ENCODE measurements at places on chromosomes 7 and 10.

DNA sequence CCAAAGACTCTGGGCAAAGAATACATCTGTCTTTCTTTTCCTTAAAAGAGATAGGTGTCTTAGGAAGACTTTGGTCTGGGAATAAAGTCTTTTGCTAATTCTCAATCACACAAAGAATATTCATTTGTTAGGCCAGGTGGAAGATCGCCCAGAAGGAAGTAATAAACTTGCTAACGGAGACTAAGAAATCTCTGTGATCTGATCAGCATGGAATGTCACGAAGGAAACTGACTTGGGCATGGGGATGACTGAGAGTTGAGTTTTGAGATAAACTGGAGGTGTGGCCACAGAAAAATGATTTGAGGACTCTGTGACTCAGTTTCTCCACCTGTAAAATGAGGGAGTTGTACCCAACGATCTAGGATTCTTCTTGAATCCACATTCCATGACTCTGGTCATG, 161.1 kb upstream of the SVIL start:
- no peak for DNase-seq

DNA sequence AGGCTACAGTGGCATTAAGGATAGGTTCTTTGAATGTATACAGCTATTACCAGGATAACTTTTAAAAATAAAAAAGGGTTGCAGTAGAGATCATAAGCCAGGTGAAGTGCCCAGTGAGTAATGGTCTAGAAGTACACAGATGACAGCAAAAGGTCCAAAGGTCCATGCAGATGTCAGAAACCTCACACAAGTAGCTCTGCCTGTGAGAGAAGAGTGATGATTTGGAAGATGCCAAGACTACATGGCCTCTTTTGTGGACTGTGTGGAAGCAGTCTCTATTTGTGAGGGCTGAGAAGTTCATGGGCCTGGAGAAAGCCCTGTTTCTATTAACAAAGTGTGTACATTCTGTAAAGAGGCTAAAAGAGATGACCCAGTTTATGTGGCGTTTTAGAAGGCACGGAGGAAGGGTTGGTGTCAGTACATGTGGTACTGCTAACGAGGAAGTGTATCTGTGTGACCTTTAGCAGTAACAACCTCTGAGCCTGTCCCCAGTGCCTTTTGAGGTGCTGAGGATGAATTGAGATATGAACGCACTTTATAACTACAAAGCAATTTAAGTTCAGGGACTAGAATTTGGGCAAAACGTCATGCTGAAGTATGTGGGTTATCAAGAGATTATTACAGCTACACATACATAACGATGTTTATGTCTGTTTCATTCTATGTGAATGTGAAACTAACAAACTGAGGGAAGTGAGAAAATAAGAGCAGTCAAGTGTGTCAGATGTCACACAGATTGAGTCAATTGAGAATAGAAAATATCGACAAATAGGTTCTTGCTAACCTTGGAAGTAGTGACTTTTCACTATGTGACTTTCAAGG, 7.6 kb downstream of the CYCS start:
- DNase-seq: no peak

DNA sequence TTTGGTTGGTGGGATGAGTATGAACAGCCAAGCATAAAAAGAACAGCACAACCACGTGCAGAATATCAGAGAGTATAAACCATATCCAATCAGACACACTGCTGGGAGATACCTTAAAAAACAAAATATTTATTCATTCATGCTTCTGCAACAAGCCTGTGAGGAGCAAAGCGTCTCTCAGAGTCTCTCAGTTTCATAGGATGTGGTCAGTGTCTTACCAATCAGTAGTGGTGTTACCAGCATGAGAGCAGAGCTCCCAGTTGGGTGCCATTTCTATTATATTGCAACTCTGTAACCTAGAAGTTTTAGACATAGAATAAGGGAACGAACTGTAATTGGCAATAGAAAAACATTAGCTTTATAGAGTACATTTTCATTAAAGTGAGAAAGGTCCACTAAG, 445.9 kb upstream of the LRRN3 start:
- no peak for DNase-seq

DNA sequence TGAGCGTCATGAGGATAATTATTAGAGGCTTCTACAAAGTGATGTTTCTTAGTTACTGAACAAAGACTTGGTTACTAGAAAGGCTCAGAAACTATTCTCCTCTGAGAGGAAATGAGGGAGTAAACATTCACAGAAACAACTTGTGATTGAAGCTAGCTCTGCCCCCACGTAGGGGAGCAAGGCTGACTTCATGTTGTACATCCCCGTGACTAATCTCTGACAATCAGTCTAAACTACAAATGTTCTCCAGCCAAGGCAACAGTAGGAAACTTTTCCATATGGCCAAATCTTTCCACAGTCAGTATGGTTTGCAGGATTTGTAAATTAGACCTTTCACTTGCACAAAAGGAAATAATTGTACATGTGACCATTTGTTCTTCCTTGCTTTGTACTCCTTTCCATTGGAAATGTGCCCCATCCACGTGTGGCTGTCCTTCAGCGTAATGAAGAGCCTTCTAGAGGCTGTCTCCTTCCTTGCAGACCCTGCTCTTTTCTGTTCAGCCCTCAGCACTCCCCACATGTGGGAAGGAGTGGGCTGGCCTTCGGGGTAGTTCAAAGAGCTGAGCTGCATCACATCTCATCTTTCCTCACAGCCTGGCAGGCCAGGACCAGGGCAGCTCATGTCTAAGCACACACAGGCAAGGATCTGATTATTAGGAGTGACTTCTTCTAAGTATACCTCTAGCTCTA, 93.5 kb downstream of the PCGF5 start:
- DNase-seq: peak; percentile 36

- DNase-seq: no peak
These were observed 5.5 kb upstream of the H2AZ2 start for GRCh38 chr7:44853391-44853790.

DNA sequence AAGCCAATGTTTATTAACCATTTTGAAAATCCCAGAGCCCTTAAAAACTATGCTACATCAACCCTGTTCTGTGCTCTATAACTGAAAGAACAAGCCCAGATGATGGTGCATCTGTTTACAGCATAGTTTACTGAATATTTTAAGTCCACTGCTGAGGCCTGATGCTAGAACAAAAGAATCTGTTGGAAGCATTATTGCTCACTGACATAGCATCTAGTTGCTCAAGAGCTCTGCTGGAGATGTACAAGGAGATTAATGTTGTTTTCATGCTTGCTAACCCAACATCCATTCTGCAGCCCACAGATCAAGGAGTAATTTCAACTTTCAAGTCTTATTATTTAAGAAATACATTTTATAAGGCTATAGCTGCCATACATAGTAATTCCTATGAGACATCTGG, 181.3 kb upstream of the FEZF1 start:
- no peak for DNase-seq

GRCh38 chr7:132275416-132276233, 300.6 kb downstream of the PLXNA4 start:
- no peak for DNase-seq

- DNase-seq: no peak
These were observed 727.7 kb upstream of the GRM3 start for GRCh38 chr7:85916016-85916415.

- DNase-seq: no peak
These were observed 77.4 kb upstream of the ANLN start for GRCh38 chr7:36312064-36312914.

DNA sequence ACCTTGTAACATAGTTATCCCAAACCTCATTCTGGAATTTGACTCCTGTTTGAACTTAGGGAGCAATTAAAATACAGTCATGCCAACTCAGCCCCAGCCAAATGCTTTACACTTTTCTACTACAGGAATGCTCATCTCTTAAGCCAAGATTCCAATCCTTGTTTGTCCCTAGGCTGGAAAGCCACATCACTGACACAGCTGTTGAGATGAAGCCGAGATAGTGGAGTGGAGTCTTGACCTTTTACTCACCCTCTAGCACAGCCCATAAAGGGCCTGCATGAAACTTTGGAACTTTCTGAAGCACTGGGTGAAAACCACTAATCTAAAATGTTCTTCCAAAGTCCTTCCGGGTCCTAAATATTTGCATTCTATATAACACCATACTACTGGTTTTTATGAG, 247.3 kb downstream of the ETV1 start:
- DNase-seq: peak; percentile 25

- DNase-seq: no peak
These were observed at the start of gene ZNF316 for GRCh38 chr7:6636741-6637543. Gene ZNF316 (plus strand): TSS chr7:6637318. CDS start chr7:6642410, 5,092 bp downstream.

GRCh38 chr7:53743697-53744402, 708.4 kb downstream of the POM121L12 start:
- DNase-seq: no peak

DNA sequence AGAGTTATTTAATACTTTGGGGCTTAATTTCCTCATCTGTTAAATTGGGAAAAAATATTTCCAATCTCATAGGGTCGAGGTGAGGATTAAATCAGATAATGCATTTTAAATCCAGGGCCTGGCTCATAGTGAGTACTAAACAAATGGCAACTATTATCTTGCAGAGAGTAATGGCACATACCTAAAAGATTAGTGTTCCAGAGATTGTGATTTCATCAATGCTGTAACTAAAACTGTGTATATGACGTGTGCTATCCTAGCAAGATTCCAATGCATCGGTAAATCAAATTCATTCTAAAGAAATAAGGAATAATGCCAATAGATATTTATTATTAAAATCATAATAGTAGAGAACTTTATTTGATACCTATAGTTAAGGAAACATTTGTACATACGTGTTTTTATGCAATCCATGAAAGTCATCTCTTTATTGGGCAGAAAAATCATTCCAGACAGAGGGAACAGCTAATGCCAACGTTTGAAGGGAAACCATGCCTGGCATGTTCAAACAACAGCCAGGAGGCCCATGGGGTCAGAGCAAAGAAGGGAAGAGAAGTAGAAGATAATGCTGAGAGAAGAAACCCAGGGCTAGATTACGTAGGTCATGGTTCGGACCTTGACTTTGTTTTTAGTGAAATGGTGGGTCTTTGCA, 174.8 kb upstream of the AGR3 start:
- no peak for DNase-seq

GRCh38 chr10:102230861-102231356, 4.8 kb downstream of the ELOVL3 start:
- no peak for DNase-seq

GRCh38 chr10:86611386-86611785, 43.0 kb upstream of the OPN4 start:
- DNase-seq: no peak

GRCh38 chr10:44659320-44659719, 251.8 kb upstream of the TMEM72 start:
- no peak for DNase-seq

GRCh38 chr10:122551450-122551849, 9.1 kb upstream of the DMBT1 start:
- no peak for DNase-seq

DNA sequence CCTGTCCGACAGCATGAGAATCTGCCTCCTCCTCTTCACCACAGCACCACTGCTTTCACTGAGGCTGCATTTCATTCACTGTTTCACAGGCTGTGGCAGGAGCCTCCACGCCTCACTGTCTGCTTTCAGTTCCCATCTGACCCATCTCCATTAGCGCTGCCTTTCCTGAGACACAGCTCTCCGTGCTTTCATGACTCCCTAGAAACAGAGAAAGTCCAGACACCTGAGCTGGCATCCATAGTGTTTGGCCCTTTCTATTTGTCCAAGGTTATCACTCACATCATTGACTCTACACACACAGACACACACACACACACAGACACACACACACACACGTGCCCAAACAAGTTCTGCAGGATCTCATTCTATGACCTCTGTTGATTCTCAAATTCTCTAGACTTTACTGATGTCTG, 5.2 kb downstream of the LGI1 start:
- DNase-seq: no peak

GRCh38 chr7:151786241-151786640, 90.7 kb downstream of the PRKAG2 start:
- no peak for DNase-seq

- peak; percentile 38 for DNase-seq
These were observed 97.2 kb upstream of the DKK1 start for GRCh38 chr10:52216852-52217251.

GRCh38 chr7:36369171-36369570, 20.5 kb upstream of the ANLN start:
- no peak for DNase-seq

DNA sequence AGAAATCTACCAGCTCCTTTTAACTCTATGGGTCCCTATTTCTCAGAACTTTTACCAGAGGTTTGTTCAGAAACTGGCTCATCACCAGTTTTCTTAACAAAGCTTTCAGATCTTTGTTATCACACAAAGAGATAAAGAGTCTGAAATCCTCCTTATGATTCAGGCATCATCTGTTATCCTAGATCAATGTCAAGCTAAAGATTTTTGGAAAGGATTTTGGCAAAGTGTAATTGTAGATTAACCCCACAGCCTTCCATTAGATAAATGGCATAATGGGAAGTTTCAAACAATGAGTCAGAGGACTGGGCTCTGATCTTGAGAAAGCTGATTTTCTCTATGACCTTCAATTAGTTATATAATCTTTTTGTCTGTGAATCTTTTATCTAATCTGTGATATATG, 192.2 kb downstream of the NXPH1 start:
- DNase-seq: no peak

DNA sequence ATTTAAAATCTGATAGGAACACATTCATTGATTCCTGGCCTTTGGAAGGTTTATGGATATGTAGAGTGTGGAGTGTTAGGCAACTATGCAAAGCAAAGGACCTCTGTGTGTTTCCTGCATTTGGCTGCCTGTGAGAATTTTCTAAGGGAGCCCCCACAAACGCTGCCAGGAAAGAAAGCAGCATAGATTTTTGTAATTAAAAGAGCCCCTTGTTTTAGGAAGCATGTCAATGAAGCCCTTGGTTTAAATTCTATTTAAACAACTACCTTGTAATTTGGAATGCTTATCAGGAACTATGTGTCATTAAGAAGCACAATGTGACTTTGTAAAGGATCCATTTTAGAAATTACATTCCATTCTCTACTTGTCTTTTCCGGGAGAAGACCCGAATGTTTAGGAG, 742.5 kb downstream of the NXPH1 start:
- DNase-seq: no peak

GRCh38 chr10:75019370-75019769, 92.1 kb upstream of the SAMD8 start:
- DNase-seq: peak; percentile 27

DNA sequence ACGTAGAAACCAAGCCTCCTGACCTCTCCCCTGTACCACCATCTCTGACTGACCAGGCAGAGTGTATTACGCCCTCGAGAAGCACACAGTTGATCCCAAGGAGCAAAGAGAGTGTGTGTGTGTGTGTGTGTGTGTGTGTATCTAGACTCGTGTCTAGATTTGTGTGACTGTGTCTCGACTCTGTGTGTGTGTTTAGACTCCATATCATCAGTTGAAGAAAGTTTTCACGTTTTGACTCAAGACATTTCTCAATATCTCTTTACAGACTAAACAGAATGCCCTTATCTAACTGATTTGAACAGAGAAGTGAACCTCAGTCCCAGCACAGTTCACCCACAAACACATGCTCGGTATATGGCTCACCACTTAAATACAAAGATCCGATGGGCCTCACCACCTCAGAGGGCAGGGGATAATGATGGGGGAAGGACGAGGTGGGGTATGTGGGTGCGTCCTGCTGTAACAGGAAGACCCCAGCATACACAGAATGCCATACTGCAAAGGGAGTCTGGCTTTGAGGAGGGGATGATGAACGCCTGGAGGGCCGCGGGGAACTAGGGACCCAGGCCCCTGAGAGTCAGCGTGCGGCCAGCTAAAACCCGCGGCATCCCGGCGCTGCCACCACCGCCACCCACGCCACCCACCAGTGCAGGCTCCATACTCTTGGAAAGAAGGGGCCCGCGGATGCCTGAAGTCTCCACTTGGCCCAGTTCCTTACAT, 780 bp downstream of the ALDH18A1 start:
- DNase-seq: peak; percentile 24

Data from muscle of arm (tissue), 14 donors.